ENCODE measurements at places on chromosomes 4 and X. TPM values are rescaled to one million over a fixed set of nuclear protein-coding genes. Genes with fewer than 3 reads are reported as not detected.

Gene CFAP47
- total RNA-seq, result not detected

Gene GNL3L
- 24.0 TPM for total RNA-seq

Gene SRPX
- 8.8 TPM for total RNA-seq

Gene DBET
- not detected for total RNA-seq

Gene OPHN1
- 1.9 TPM for total RNA-seq
